ENCODE measurements at places on chromosomes 3 and 15. TPM values are rescaled to one million over a fixed set of nuclear protein-coding genes. Genes with fewer than 3 reads are reported as not detected.

- DNase-seq = no peak
These were observed 311.4 kb downstream of the TBC1D5 start for GRCh38 chr3:17431004-17431403.

DNA sequence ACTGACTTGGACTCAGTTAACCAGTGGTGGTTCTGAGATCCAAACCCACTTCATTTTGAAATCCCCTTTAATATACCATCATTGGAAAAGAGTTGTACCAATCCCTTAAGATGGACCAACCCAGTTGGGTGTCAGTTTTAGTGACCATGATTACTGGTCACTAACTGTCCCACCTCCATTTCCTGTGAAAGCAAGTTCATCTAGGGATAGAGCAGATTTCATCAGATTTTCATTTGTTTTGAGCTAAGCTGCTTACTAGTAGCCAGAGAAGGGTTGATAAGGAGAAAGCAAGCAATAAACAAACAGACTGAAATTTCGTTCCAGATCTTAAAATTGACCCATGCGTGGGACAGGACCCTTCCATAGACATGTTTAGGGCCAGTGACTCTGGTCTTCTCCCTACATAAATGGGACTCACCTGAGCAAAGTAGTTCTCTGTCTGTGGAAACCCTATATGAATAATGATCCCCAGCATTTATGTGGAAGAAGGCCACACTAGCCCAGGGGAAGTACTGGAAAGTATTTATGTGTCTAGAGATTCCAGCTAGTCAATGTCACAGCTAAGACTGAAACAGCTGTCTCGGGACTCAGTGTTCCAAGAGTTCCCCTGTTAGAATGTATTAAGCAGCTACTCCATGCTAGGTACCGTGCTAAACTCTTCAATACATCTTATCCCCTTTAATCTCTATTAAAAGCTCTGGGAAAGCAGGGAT is 196.0 kb upstream of the BCL6 start:
- no peak for DNase-seq

- DNase-seq = peak; percentile 65
These were observed 12.4 kb downstream of the TNK2 start for GRCh38 chr3:195895861-195896360.

GRCh38 chr3:197311591-197311990 is 13.2 kb upstream of the DLG1 start:
- DNase-seq = no peak

GRCh38 chr3:156693166-156693565 is 18.8 kb downstream of the TIPARP start:
- DNase-seq = no peak

DNA sequence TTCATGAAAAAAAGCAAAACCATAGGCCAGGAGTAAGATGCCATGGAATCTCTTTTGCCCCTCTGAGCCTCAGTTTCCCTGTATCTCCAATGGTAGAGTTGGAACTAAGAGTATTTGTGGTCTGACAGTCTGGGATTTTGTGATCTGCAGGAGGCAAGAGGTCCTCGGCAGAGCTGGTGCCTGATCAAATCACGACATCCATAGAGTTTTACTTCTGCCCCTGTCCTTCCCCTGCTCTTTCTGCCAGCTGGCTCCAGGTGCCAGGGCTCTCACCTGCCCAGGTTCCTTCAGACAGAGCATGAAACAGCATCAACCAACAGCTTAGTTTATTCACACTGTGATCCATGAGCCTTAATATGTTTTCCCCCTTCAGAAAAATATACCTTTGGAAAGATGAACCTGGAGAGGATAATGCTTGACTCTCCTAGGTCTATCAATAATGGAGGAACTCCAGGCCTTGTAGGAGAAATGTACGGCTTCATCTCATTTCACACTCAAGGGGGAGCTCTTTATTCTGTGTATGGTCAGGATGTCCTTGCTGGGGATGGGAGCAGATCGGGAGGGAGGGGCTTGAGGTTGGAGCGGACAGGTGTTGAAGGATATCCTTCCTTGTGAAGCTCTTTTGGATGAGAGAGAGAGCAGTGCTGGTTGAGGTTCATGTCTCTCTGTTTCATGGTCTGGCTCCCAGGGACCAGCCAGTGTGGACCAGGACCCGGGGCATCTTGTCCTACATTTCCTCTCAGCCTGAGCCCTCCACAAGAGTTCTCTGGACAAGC is 309.9 kb downstream of the RPLP1 start:
- no peak for DNase-seq

- no peak for DNase-seq
These were observed 3.9 kb downstream of the CAMK1 start for GRCh38 chr3:9765865-9766264.

GRCh38 chr3:126811530-126811929 is 107.5 kb downstream of the CHCHD6 start:
- DNase-seq = no peak

DNA sequence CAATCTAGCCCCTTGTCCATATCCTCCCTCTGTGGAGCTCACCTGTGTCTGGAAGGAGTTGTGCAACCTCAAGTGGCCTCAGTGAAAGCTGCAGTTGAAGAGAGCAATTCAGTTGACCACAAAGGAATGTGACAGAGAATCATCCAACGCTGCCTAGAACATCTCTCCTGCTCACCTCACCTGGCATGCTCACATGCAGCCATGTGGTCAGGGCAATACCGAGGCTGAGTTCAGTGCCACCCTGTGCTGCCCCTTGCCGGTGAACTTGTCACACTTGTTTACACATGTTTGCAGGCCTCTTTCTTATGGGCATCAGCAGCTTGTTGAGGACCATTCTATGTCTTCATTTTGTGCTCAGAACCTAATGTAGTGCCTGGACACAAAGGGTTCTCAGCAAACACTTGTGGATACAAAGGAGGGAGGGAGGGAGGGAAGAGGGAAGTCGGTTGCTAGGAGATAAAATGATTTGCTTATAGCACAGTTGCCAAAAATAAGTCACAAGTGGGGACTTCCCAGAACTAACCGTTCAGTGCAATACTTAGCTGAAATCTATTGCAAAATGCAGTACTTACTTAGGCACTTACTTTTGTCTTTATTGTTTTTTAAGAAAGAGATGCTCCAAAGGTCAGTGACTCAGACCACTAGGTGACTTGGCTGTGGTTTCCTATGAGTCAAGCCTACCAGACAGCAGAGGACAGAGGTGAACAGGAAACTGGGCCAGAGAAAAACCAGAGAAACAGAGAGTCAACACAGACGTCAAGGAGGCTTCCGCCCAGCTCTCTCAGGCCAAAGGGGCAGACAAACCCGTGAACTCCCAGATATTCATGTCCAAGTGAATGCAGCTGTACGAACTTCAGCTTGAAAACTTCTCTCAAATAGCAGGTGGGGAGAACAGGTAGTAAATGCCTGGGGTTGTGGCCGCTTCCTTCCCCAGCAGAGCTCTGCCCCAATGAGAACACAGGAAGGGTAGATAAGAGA is 227.8 kb upstream of the CTNNB1 start:
- peak; percentile 18 for DNase-seq

DNAH1 gene
- 9.8 TPM for total RNA-seq

PSMD6 gene
- 131 TPM for total RNA-seq

LSAMP gene
- not detected for total RNA-seq

CPLX3 gene
- total RNA-seq = 0.16 TPM

TMEM266 gene
- total RNA-seq = not detected
